A549 (cell line): ENCODE measurements at places on chromosomes 6 and 20. TPM values are rescaled to one million over a fixed set of nuclear protein-coding genes. Genes with fewer than 3 reads are reported as not detected.

Gene HCK
- polyA plus RNA-seq = 0.07 TPM in 1 of 3 replicates, not detected in the others

Gene SNAP91
- polyA plus RNA-seq = 0.07 to 0.39 TPM (median 0.34 TPM) in 3 replicates

Gene KCNK16
- polyA plus RNA-seq = not detected in 3 replicates

Gene CLIC5
- not detected in 3 replicates for polyA plus RNA-seq

Gene ELOVL2
- 10.6 to 12.4 TPM (median 11.4 TPM) in 3 replicates for polyA plus RNA-seq

Gene TRDN
- polyA plus RNA-seq = not detected in 3 replicates

Gene FGD2
- not detected in 3 replicates for polyA plus RNA-seq

Gene KCNQ2
- polyA plus RNA-seq = 0.15 to 0.38 TPM (median 0.36 TPM) in 3 replicates

Gene SPATA25
- polyA plus RNA-seq = 0.59 to 1.3 TPM (median 0.77 TPM) in 3 replicates

Gene CST5
- not detected in 3 replicates for polyA plus RNA-seq

Gene EYA4
- polyA plus RNA-seq = 10.6 to 14.4 TPM (median 11.3 TPM) in 3 replicates

Gene COL9A3
- polyA plus RNA-seq = 0.42 to 0.54 TPM (median 0.49 TPM) in 3 replicates

Gene BPIFB4
- not detected in 3 replicates for polyA plus RNA-seq

Gene OR12D3
- polyA plus RNA-seq = not detected in 3 replicates

Gene MYCT1
- not detected in 3 replicates for polyA plus RNA-seq

Gene OOEP
- polyA plus RNA-seq = not detected in 3 replicates

Gene FAM120B
- polyA plus RNA-seq = 7.0 to 7.7 TPM (median 7.3 TPM) in 3 replicates

Gene C6orf58
- 0.11 TPM in 1 of 3 replicates, not detected in the others for polyA plus RNA-seq

Gene COL20A1
- 0.91 to 0.93 TPM (median 0.92 TPM) in 3 replicates for polyA plus RNA-seq

Gene HTR1B
- not detected in 3 replicates for polyA plus RNA-seq

Gene FUT9
- not detected in 3 replicates for polyA plus RNA-seq

Gene WFDC12
- polyA plus RNA-seq = not detected in 3 replicates

Gene HUS1B
- polyA plus RNA-seq = 0.09 to 0.25 TPM (median 0.16 TPM) in 3 replicates

Gene PEX3
- 14.0 to 15.7 TPM (median 15.1 TPM) in 3 replicates for polyA plus RNA-seq

Gene ANGPT4
- 0.03 to 0.04 TPM (median 0.03 TPM) in 3 replicates for polyA plus RNA-seq

Gene CDH4
- 9.7 to 10.6 TPM (median 10.3 TPM) in 3 replicates for polyA plus RNA-seq

Gene FHL5
- not detected in 3 replicates for polyA plus RNA-seq

Gene DACT2
- 0.85 to 1.5 TPM (median 1.5 TPM) in 3 replicates for polyA plus RNA-seq

Gene ADGRF1
- polyA plus RNA-seq = not detected in 3 replicates

Gene HLA-DQA2
- polyA plus RNA-seq = not detected in 3 replicates

Gene TRAPPC3L
- polyA plus RNA-seq = not detected in 3 replicates

Gene CAPN11
- 0.09 TPM in 1 of 3 replicates, not detected in the others for polyA plus RNA-seq

Gene NKX2-4
- not detected in 3 replicates for polyA plus RNA-seq

Gene PAX1
- not detected in 3 replicates for polyA plus RNA-seq

Gene ASIP
- polyA plus RNA-seq = not detected in 3 replicates

Gene PPP2R5D
- polyA plus RNA-seq = 25.8 to 26.5 TPM (median 26.0 TPM) in 3 replicates

Gene RPRD1B
- polyA plus RNA-seq = 16.1 to 17.1 TPM (median 16.4 TPM) in 3 replicates

Gene HIVEP1
- 5.8 to 6.1 TPM (median 6.1 TPM) in 3 replicates for polyA plus RNA-seq

Gene SRSF6
- polyA plus RNA-seq = 99.3 to 113 TPM (median 105 TPM) in 3 replicates

Gene MUC21
- polyA plus RNA-seq = not detected in 3 replicates

Gene CST11
- not detected in 3 replicates for polyA plus RNA-seq

Gene KIAA1586
- polyA plus RNA-seq = 4.4 to 5.0 TPM (median 4.7 TPM) in 3 replicates

Gene BMP2
- 0.09 to 0.20 TPM (median 0.19 TPM) in 3 replicates for polyA plus RNA-seq

Gene FKBP1A
- polyA plus RNA-seq = 375 to 385 TPM (median 377 TPM) in 3 replicates

Gene NXT1
- polyA plus RNA-seq = 44.3 to 45.5 TPM (median 45.1 TPM) in 3 replicates

Gene SLC2A4RG
- 59.6 to 64.7 TPM (median 64.6 TPM) in 3 replicates for polyA plus RNA-seq

Gene SMOC2
- polyA plus RNA-seq = not detected in 3 replicates

Gene DSP
- polyA plus RNA-seq = 12.9 to 15.2 TPM (median 14.1 TPM) in 3 replicates

Gene CLVS2
- 0.01 to 0.04 TPM in 2 of 3 replicates, not detected in the other for polyA plus RNA-seq

Gene C6orf141
- 29.9 to 34.4 TPM (median 33.2 TPM) in 3 replicates for polyA plus RNA-seq

Gene ANKEF1
- 11.5 to 11.8 TPM (median 11.7 TPM) in 3 replicates for polyA plus RNA-seq

Gene OXT
- not detected in 3 replicates for polyA plus RNA-seq

Gene DUSP15
- polyA plus RNA-seq = 0.70 to 1.3 TPM (median 0.96 TPM) in 3 replicates

Gene GPX5
- polyA plus RNA-seq = not detected in 3 replicates

Gene BTN1A1
- polyA plus RNA-seq = not detected in 3 replicates

Gene C20orf141
- 0.29 to 0.56 TPM (median 0.54 TPM) in 3 replicates for polyA plus RNA-seq

Gene ABCC10
- 8.9 to 10.5 TPM (median 9.3 TPM) in 3 replicates for polyA plus RNA-seq
